NCI-H1417 (cell line): ENCODE measurements at places on chromosomes 2 and 18.

DNA sequence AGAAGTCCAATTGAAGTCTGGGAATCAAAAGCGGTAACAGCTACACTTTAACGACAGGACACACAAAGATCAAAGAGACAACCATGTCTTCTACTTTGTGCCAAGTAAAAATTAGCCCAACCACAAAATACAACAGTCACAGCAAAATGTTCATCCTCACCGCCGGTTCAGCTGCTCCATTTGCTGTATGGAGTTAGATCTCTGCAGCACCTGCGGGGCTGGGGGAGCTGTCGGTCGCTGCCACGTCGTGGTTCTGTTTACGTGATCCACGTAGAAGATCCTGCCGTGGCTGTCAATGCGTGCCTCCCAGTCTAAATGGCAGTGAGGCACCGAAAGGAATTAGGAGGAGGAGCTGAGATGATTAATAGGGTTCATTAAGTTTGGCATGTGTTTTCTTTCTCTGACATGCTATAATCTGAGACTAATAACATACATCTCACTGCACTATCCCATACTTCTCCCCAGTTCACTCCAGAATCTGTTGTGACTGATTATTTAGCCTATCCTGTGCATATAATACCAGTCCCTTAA lies 136.5 kb upstream of the STK17B start:
- no peak for DNase-seq

DNA sequence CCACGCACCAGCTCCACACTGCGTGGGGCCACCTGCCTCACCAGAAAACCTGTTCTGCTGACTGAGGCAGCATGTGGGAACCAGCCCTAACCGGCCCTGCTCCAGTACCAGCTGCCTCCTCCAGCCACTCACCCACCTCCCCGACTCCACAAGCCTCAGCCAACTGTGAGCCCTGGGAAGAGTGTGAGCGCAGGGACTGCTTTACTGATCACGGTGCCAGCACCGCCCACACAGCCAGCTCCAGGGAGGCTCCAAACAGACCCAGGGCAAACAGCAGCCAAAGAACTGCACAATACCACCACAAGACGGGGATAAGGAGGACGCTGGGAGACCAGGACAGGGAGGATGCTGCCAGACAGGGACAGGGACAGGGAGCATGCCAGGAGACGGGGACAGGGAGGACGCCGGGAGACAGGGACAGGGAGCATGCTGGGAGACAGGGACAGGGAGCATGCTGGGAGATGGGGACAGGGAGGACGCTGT lies 28.4 kb downstream of the EIPR1 start:
- DNase-seq = peak; percentile 82

DNA sequence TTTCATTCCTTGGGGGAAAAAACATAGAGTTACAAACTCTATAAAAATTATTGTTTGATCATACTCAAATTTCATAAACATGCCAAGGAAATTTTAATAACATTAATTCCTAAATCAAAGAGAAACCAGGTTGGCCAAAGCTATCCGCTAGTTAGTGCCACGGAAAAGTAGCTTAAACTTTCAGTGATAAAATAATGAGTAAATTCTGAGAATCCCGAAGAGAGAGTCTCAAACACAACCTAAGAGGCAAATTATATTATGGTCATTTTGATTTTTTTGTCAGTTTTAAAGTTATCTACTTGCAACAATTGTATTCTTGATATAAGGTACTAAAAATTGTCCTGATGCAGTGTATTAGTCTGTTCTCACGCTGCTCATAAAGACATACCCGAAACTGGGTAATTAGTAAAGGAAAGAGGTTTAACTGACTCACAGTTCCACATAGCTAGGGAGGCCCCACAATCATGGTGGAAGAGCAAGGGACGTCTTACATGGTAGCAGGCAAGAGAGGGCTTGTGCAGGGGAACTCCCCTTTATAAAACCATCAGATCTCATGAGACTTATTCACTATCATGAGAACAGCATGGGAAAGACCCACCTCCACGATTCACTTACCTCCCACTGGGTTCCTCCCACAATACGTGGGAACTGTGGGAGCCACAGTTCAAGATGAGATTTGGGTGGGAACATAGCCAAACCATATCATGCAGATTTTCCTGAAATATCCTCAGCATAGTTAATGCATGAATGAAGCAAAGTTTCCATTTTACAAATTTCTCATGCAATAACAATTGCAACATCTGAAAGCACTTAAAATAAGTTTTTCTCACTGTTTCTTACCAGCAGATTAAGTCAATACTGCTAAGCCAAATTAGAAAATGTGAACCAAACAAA lies 205.9 kb upstream of the STK17B start:
- DNase-seq = no peak

DNA sequence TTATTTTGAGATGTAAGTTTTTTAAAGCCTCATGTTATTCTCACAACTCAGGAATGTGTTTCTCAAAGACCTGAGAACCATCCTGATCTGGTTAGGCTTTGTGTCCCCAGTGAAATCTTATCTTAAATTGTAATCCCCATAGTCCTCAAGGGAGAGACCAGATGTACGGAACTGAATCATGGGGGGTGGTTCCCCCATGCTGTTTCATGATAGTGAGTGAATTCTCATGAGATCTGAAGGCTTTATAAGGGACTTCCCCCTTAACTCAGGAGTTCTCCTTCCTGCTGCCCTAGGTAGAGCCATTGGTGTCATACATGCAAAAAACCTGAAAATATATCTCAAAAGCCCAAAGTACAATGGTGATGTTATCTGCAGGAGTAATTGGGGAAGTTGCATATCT lies 836.7 kb downstream of the CBLN2 start:
- no peak for DNase-seq

DNA sequence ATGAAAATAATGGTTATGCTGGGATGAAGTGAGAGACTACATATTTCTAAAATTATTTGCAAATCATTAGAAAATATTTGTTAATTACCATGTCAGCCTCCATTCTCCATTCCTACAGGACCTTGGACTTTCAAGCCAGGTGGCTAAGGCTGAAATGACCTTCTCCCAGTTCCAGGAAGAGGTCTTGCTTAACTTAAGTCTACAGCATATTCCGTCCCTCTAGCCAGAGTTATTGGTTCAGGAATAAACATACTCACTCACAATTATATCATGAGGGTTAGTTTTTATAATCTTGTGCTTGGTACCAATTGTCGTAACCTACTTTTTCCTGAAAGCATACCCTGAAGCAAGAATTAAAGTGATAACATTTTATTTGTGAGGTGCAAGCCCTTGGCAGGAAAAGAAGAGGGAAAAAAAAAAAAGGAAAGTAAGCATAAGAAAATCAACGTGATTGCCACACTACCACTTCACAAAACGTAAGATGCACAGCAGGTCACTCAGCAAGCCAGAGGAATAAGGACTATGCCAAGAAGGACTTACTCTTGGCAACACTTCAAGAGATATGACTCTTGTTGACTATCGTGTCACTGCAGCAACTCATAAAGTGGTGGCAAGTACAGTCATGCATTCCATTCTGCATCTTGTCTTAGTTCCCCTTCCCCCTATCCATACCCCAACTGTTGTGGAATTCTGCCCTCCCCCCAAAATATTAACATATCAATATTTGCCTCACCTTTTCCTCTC lies 479.1 kb downstream of the MBD2 start:
- no peak for DNase-seq
